Bronchial epithelial cell (primary cell): ENCODE measurements at places on chromosomes 7 and 10.

DNA sequence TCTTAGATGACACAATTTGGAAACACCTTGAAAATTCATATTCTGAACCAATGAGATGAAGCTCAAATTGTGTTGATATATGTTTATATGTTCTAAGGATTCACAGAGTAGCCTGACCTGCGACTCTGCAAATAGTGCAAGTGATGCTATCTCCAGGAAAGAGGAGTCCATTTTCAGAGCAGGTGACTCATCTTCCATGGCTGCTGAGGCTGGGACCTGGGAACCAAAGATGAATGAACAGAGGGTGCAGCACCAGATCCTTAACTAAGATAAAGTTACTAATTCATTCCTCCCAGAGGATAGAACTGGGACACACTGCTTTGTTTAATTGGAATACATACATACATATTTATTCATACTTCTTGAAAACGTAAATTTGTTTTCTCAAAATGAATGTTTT lies 240.6 kb upstream of the SEMA3C start:
- peak; percentile 20 for DNase-seq

DNA sequence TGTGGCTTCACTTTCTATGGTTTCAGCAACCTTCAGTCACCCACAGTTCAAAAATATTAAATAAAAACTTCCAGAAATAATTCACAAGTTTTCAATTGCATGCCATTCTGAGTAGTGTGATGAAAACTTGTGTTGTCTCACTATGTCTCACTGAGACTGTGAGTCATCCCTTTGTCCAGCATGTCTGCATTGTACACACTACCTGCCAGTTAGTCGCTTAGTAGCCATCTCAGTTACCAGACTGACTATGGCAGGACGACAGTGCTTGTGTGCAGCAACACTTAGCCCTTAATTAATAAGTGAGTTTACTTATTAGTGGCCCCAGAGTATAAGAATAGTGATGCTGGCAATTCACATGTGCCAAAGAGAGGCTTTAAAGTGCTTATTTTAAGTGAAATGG lies 22.5 kb downstream of the CCDC186 start:
- DNase-seq: peak; percentile 97

DNA sequence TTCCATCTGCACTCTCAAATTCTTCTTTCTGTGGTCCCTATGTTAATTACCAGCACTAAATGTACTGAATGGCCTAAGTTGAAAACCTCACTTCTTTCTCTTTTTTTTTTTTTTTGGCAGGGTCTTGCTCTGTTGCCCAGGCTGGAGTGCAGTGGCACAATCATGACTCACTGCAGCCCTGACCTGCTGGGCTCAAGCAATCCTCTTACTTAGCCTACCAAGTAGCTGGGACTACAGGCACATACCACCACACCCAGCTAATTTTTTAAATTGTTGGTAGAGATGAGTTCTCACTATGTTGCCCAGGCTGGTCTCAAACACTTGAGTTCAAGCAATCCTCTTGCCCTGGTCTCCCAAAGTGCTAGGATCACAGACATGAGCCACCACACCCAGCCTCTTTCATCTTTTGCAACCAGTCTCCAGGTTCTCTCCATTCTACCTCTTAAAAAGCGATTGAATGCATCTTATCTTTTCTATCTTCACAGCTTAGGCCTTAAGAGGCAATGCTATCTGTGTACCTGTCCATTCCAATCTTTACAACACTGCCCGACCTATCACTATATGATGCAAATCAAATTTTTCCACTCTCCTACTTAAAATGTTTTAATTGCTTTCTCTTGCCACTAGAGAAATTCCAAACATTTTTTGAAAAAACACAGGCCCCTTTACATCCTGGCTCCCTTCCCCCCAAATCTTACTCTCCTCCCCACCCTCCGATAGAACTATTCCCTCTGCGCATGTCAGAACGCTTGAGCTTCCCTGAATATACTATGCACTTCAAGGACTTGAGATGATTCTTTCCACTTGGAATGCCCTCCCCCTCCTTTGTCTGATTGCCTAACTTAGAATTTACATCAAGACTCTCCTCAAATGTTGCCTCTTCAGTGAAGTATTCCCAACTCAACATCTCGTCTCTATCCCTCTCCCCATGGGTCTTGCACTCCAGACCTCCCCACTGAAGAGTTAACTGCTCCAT lies 6.0 kb downstream of the ICA1 start:
- DNase-seq: no peak

GRCh38 chr7:107959527-107959898 lies 43.4 kb downstream of the LAMB1 start:
- DNase-seq: no peak
